Cardiac septum (tissue), 1 donor: ENCODE measurements at places on chromosomes 1 and 21. TPM values are rescaled to one million over a fixed set of nuclear protein-coding genes. Genes with fewer than 3 reads are reported as not detected.

DNA sequence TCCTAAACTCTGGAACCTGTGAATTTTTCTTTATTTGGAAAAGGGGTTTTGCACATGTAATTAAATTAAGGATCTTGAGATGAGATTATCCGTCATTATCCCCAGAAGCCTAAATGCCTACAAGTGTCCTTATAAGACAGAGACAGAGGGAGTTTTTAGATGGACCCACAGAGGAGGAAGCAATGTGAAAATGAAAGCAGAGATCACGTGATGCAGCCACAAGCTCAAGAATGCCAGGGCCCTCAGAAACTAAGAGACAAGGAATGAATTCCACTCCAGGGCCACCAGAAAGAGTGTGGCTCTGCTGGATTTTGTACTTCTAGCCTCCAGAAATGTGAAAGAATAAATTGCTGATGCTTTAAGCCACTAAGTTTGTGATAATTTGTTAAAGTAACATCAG lies 183.6 kb upstream of the UBE2U start:
- DNase-seq, result no peak

DNA sequence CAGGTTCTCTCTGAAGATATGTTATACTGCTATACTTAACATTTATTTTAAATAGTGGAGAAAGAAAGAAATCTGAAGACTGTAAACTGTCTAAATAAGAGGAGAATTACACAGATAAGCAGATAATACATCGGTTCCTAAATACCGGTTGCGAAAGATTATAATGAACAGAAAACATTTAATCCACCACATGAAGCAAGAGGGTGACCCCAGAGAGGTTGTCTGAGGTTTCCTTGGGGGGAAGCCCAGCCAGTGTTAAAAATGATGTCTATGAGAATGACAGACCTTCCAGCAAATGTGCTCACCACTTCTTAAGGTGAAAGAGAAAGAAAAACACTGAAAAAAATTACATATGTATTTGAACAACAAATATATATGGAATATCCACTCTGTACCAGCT lies 356.4 kb upstream of the KAZN start:
- DNase-seq, result no peak

GRCh38 chr1:159947942-159948341 lies 2.5 kb upstream of the IGSF9 start:
- peak; percentile 3 for DNase-seq

Gene RBP7
- total RNA-seq, result 7.4 TPM

Gene PBX1
- 52.2 TPM for total RNA-seq

Gene EBNA1BP2
- total RNA-seq, result 26.7 TPM

GRCh38 chr1:157170677-157171515 lies 32.7 kb upstream of the ETV3 start:
- no peak for DNase-seq

DNA sequence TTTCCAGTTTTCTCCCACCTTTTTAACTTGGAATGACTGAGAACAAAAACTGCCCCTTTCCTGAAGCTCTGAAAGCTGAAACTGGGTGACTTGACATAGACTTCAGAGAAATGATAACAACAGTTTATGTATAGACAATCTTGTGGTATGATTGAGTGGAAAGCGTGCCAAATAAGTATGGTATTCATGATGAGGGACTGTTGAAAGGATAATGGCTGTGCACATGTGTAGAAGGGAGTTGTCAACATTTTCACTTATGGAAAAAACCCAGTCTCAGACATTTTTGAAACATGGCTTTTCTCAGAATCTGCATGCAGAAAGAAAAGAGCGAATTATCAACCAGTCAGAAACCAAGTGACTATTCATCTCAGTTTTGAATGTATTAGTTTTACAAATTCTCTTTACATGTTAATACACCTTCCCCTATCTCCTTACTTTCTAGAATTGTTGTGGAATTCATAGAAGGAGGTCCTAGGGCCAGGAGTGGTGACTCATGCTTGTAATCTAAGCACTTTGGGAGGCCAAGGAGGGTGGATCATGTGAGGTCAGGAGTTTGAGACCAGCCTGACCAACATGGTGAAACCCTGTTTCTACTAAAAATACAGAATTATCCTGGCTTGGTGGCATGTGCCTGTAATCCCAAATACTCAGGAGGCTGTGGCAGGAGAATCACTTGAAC lies 261.2 kb downstream of the S1PR1 start:
- DNase-seq, result no peak

Gene GFI1
- total RNA-seq, result 0.19 TPM

DNA sequence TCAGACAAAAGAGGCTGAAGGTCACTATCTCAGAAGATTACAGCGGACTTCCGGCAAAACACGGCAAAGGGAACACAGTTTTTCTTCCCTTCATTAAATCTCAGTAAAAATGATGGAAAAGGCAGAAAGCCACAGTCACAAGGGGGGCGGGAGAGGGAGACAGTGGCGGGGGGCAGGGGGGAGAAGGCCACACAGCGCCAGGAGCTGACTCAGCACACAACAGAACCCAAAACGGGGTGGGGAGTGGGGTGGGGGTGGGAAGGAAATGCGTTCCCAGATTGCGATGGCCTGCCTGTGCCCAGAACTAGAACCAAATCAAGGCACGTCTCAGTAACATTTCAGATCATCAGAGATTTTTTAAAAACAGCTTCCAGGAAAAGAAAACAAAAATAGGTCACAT lies 13.4 kb downstream of the CFAP74 start:
- DNase-seq, result no peak

Gene ACTL8
- total RNA-seq, result not detected

Gene SGIP1
- total RNA-seq, result 7.0 TPM

Gene MAEL
- total RNA-seq, result 4.3 TPM

DNA sequence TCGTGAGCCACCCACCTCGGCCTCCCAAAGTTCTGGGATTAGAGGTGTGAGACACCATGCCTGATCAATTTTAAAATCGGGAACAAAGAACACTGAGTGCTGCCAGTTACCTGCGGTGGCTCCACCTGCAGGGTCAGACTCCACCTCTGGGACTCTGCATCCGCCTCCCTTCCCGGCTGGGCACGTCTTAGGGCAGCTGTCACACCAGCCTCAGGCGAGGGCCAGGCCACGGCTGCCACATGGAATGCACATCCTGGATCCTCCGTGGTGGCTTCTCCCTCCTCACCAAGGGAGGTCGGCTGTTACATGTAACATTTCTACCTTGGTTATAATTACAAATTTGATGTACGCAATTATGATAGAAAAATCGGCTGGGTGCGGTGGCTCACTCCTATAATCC lies 5.9 kb upstream of the MXRA8 start:
- no peak for DNase-seq

Gene HPDL
- total RNA-seq, result not detected

DNA sequence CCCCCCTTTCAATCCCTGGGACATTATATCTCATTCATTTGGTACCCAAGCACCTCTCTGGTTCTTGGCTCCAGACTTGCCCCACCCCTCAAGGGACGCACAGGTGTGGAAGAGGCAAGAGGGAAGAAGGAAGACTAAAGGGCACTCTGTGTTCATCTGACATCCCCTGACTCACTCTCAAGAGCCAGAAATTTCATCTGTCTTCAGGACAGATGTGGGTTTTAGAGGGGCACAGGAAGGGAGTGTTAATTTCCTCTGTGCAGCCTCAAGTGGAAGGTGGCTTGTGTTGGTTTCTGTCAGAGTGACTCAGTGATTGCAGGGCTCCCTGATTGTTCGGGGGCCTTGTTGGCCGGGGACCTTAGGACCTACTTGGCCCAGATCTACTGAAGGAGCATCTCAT lies 2.4 kb downstream of the C2CD4D start:
- no peak for DNase-seq

DNA sequence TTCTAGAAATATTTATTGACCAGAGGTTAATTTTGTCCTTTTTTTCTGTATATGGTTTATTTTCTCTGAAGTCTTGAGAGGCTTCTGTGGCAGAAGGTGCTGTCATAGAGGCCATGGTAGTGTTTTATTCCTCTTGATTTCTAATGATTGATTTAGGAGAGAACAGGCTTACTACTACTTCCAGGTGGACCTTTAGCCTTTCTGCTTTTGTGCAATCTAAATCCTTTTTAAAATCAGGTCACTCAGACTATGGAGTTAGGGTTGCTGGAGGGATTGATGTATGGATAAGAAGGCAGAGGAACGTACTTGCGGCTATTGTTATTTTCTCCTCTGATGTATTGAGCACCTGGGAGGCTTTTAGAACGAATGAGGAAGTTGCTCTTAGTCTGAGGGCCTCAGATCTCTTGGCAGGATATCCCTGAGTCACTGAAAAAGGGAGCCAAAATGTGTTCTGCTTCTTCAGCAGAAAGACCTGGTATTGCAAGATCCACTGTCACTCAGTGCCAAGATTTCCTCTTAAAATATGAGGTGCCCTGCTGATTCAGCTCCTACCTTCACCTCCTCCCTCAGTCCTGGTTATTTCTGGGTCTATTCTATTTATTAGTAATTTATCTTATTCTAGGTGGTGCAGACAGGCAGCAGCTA lies 277.4 kb downstream of the ZNF648 start:
- DNase-seq, result no peak

- no peak for DNase-seq
Observed at GRCh38 chr1:59100708-59101374, 196.1 kb upstream of the FGGY start.

- no peak for DNase-seq
Observed at GRCh38 chr1:232965124-232965911, 14.9 kb downstream of the NTPCR start.

- no peak for DNase-seq
Observed at GRCh38 chr1:109188781-109189180, 24.9 kb upstream of the SARS1 start.

Gene CFHR1
- total RNA-seq, result not detected

GRCh38 chr21:36323032-36323431 lies 3.0 kb downstream of the MORC3 start:
- DNase-seq, result no peak

Gene AQP10
- total RNA-seq, result 0.70 TPM

GRCh38 chr21:36183144-36183795 lies 26.6 kb downstream of the DOP1B start:
- DNase-seq, result no peak

Gene HTR6
- total RNA-seq, result not detected

Gene HES4
- 56.5 TPM for total RNA-seq

DNA sequence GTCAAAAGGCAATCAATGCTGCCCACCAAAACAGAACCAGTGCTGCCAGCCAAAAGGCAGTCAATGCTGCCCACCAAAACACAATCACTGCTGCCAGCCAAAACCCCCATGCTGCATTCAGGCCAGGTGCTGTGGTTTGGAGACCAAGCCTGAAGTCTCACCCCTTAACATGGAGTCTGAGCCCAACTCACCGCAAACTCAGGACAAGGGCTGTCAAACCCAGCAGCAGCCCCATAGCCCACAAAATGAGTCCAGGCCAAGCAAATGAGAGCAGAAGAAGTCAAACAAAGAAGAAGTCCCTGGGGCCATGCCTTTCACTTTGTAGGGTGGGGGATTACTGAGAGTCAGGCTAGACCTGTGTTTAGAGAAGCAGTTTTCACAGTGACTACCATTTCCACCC lies 6.4 kb downstream of the SMCP start:
- DNase-seq, result no peak

DNA sequence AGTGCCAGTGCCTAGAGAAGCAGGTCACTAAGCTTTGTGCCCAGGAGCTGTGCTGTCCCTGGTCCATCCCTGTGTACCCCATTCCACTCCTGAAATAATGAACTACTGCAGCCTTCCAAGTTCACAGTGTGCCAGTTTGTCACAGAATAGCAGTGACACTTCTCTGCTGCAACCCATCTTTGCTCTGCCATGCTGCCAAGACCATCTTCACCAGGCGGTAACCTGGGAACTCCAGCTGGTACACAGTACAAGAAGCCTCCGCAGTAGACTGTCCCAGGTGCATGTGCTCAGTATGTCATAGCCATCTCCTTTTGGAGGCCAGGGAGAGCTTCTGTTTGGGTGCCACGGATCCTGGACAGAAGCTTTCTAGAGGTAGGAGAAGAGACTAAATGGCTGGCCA lies 138.0 kb downstream of the DHRS3 start:
- DNase-seq, result no peak

Gene FAM72B
- total RNA-seq, result 0.13 TPM

DNA sequence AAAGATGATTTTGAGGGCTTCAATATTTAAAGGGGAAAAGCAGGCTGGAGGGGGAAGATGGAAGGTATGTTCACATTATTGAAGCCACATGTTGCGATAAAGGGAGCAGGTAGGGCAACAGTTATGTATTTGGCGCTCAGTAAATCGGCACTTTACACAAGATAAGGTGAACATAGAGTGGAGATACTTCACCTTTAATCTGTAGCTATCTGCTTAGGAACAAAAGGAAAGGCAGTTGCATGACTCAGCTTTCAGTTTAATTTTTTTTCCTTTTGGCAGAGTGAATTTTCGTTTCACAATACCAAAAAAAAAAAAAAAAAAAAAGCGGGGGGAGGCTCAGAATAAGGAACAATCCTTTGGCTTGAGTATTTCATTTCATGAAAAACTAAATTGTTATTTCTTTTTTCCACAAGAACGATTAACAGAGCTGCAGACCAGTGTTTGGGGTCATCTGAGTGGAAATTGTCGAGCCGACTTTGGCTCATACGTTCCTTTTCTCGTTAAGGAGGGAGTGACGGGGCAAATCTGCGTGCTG lies 1.1 kb upstream of the COQ8A start:
- DNase-seq, result no peak
